ENCODE measurements at places on chromosomes 2 and 18.

GRCh38 chr18:23998018-23998417 is 16.5 kb upstream of the TTC39C start:
- DNase-seq: no peak

DNA sequence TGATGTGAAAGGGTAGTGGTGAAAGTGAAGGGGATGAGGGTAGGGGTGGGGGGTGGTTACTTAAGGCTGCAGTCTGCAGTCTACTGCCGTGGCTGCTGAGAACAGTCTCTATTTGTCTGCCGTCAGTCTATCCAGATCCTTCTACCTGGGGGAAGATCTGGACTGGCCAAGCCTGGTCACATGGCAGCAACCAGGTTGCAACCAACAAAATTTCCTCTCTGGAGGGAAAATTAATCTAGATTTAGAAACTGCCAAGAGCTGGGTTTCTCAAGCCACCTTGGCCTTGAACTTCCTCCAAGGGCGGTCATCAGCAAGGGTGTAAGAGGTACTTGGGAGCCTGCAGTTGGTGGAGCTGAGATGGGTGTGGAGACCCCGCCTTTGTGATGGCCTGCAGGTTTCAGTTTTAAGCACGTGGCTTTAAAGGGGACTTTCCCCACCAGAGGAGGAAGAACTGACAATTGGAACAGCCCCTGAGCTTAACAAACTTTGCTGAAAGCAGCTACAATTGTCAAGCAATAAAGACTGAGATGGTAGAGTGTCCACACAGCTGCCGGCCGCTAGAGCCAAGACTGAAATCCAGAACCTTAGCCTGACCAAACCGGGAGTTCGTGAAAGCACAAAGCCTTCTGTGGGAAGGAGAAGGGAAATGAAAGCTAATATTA is 31.4 kb upstream of the KCMF1 start:
- no peak for DNase-seq

DNA sequence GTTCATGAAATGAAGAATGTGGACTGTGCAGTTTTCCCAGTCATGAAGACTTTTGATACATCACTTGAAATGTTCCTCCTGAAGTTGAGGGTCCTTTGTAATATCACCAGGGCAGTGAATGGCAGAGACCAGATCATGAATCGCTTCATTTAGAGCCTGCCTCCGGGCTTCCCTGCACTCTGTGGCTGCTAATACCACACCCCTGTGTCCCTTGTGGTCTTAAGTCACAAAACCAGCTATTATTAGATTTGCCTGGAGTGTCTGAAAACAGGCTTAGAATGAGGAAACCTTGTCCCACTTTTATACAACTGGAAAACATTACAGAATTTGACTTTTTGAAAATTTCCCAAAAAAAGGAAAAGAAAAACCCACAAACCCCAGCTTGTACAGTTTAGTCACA is 147.9 kb downstream of the MGAT5 start:
- no peak for DNase-seq

- no peak for DNase-seq
Measured at GRCh38 chr2:110886826-110887573, 154.6 kb downstream of the ACOXL start.

DNA sequence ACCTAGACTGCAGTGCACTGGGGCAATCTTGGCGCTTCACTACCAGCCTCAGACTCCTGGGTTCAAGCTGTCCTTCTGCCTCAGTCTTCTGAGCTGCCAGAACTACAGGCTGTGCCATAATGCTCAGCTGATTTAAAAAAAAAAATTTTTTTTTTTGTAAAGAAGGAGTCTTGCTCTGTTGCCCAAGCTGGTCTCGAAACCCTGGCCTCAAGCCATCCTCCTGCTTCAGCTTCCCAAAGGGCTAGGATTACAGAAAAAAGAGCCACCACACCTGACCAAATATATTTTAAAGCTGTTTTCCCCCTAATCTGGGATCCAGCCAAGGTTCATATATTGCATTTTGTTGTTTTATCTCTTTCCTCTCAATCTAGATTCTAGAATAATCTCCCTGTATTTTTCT is 82.2 kb downstream of the RAB31 start:
- DNase-seq: no peak

DNA sequence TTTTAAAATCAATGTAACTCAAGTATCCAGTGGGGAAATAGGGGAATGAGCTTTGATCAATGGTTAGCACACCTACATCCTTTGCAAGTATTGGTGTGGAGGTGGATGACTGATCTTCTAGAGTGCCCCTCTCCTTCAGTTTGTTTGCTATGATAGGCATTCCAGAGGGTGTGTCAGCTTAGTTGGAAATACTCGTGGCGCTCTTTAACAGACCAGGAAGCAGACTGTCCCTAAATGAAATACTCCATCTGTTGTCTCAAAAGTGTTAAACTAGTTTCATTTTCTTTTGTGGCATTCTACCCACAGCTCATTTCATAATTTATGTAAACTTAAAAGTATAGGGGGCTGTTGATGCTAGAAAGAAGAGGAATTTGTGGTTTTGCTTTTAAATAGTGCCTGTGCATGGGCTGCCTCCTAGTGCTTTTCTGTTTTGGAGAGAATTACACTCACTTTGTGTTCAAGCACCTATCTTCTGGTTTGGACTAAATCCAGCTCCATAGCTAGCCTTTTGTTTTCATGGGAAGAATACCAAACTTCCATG is 66.2 kb downstream of the STAT1 start:
- DNase-seq: no peak

GRCh38 chr18:8358033-8358765 is 251.0 kb upstream of the RAB12 start:
- no peak for DNase-seq

GRCh38 chr18:26052505-26052904 is 37.9 kb downstream of the SS18 start:
- no peak for DNase-seq

Data from GM19239 (cell line).